ENCODE measurements at places on chromosomes 12 and 14. TPM values are rescaled to one million over a fixed set of nuclear protein-coding genes. Genes with fewer than 3 reads are reported as not detected.

The LMO3 gene
- polyA plus RNA-seq = 0.08 TPM

The SLC7A8 gene
- 8.7 TPM for polyA plus RNA-seq

The CIROP gene
- polyA plus RNA-seq = not detected

The OR4E2 gene
- not detected for polyA plus RNA-seq

The TMEM52B gene
- not detected for polyA plus RNA-seq

The RNASE3 gene
- polyA plus RNA-seq = 0.62 TPM

The FICD gene
- polyA plus RNA-seq = 1.1 TPM

The FSCB gene
- not detected for polyA plus RNA-seq

The TEX22 gene
- 0.33 TPM for polyA plus RNA-seq

The ASCL1 gene
- not detected for polyA plus RNA-seq

The ZNF891 gene
- polyA plus RNA-seq = 0.96 TPM

The CMAS gene
- 30.7 TPM for polyA plus RNA-seq

The TBC1D30 gene
- polyA plus RNA-seq = 1.6 TPM

The KLRC2 gene
- 1.5 TPM for polyA plus RNA-seq

The SMOC1 gene
- polyA plus RNA-seq = 13.9 TPM

The NELL2 gene
- polyA plus RNA-seq = 1.9 TPM

The SDR9C7 gene
- 0.04 TPM for polyA plus RNA-seq

The TRPV4 gene
- 1.1 TPM for polyA plus RNA-seq

The PIK3C2G gene
- not detected for polyA plus RNA-seq

The CCDC196 gene
- not detected for polyA plus RNA-seq

Data from spleen (tissue), 13 donors.